ENCODE measurements at places on chromosomes 6 and 20.

DNA sequence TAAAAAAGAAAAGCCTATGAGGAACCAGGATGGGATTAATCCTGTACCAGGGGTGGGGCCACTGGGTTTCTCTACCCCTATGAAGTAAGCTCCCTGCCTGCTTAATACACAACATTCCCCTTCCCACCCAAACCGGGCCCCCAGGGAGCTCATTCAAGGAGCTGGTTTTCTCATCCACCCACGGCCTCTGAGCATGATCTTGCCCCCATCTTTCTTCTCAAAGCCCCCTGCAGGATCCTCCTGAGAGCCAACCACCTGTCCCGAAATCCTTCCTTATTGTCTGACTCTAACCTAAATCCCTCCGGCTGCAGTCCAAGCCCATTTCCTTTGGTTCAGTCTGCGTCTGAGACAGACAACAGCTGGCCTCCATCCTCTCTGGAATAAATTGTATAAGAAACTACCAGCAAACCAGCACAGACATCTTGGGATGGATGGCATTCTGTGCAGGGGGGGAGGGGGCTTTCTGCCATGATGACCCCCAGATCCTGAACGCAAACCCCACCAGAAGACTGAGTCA lies 21.0 kb downstream of the KCNK5 start:
- DNase-seq = no peak

DNA sequence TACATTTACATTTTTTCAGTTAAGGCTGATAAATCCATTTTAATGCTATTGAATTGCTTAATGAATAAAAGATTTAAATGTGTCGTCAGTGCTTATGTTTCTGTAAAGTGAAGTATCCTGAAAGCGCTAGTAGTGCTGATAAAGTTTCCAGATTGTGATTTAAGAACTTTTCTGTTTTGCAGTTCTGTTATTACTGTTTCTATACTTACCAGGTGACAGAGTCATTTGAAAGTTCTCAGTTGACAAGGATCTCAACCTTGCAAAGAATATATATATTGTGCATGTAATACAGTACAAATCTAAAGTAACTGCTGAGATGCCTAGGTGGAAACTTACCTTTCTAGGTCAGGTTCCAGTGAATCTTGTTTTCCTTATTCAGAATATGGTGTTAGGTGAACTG lies 201.8 kb downstream of the ARID1B start:
- DNase-seq = no peak

- DNase-seq = no peak
Observed at GRCh38 chr6:136762022-136762975, 30.0 kb downstream of the MAP3K5 start.

GRCh38 chr6:44593539-44593944 lies 206.0 kb downstream of the CDC5L start:
- no peak for DNase-seq

- no peak for DNase-seq
Observed at GRCh38 chr6:73774311-73774774, 78.3 kb downstream of the CD109 start.

DNA sequence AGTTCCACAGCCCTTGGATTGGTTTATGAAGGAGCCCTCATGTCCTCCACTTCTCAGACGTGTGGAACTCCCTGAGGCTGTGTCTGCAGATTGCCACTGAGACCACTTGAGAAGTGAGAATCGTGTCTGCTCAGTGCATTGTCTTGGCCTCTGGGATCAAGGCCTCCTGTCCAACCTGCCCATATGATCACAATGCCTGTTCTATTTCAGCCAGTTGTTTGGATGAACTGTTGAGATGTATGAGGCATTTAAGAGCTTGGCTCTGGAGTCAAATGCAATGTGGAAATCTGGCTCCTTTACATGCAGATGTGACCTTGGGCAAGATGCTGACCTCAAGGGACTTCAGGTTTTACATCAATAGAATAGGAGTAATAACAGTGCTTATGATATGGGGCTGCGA lies 125.9 kb downstream of the SLC24A3 start:
- no peak for DNase-seq

Data from amygdala (tissue), 56 donors.